ENCODE measurements at places on chromosomes 12 and 14. TPM values are rescaled to one million over a fixed set of nuclear protein-coding genes. Genes with fewer than 3 reads are reported as not detected.

TAS2R42 gene
- not detected for total RNA-seq

FOXA1 gene
- total RNA-seq = not detected

ITGB7 gene
- total RNA-seq = 0.54 TPM

KRT75 gene
- total RNA-seq = not detected

RNF212B gene
- not detected for total RNA-seq

TAS2R9 gene
- total RNA-seq = 0.09 TPM

HVCN1 gene
- total RNA-seq = 2.6 TPM

DEGS2 gene
- total RNA-seq = 0.16 TPM

SLC25A47 gene
- not detected for total RNA-seq

UNG gene
- total RNA-seq = 30.8 TPM

LTBR gene
- total RNA-seq = 71.8 TPM

MYH7 gene
- not detected for total RNA-seq

GPR137C gene
- 0.49 TPM for total RNA-seq

BTBD6 gene
- total RNA-seq = 51.0 TPM

ANKRD52 gene
- 8.7 TPM for total RNA-seq

GSC gene
- 2.1 TPM for total RNA-seq

TMEM63C gene
- 1.9 TPM for total RNA-seq

DNAJC22 gene
- total RNA-seq = 1.6 TPM

ZNF384 gene
- 29.5 TPM for total RNA-seq

TMEM30B gene
- total RNA-seq = 3.8 TPM

DDN gene
- 0.09 TPM for total RNA-seq

GAS2L3 gene
- 38.0 TPM for total RNA-seq

FAM181A gene
- total RNA-seq = not detected

GZMB gene
- not detected for total RNA-seq

PLA2G1B gene
- total RNA-seq = not detected

SNRNP35 gene
- 15.7 TPM for total RNA-seq

TBX3 gene
- 12.8 TPM for total RNA-seq

TCP11L2 gene
- total RNA-seq = 42.4 TPM

HNF1A gene
- 0.09 TPM for total RNA-seq

LRRC10 gene
- total RNA-seq = not detected

SRRM4 gene
- not detected for total RNA-seq

LRTM2 gene
- total RNA-seq = not detected

MAP1LC3B2 gene
- total RNA-seq = not detected

DBX2 gene
- 0.08 TPM for total RNA-seq

TSPAN8 gene
- 15.5 TPM for total RNA-seq

SLC4A8 gene
- total RNA-seq = 4.7 TPM

RNASE3 gene
- not detected for total RNA-seq

KERA gene
- not detected for total RNA-seq

SLC6A12 gene
- total RNA-seq = not detected

NTN4 gene
- total RNA-seq = 71.8 TPM

TMEM179 gene
- not detected for total RNA-seq

TRIM9 gene
- total RNA-seq = 1.6 TPM

GUCY2C gene
- not detected for total RNA-seq

GLT1D1 gene
- total RNA-seq = not detected

CHD8 gene
- 72.7 TPM for total RNA-seq

AQP2 gene
- not detected for total RNA-seq

RIN3 gene
- total RNA-seq = 7.2 TPM

TMPRSS12 gene
- not detected for total RNA-seq

SIX6 gene
- total RNA-seq = not detected

NFE2 gene
- total RNA-seq = 1.2 TPM

KITLG gene
- 110 TPM for total RNA-seq

C12orf54 gene
- total RNA-seq = not detected

KRT3 gene
- total RNA-seq = not detected

SLC6A13 gene
- total RNA-seq = not detected

SMOC1 gene
- 0.25 TPM for total RNA-seq

AHNAK2 gene
- total RNA-seq = 78.4 TPM

INTS13 gene
- total RNA-seq = 12.4 TPM

Data from fibroblast of the aortic adventitia (primary cell).